ENCODE measurements at places on chromosomes 3 and 15.

- peaks cover 24% of the 10 kb centered on the region for H3K36me3 ChIP-seq
- DNase-seq = no peak
- no peak overlapping the region for H3K4me3 ChIP-seq
- H3K27me3 ChIP-seq = no peaks in the 10 kb centered on the region
- H3K27ac ChIP-seq = peak overlapping the region; percentile 3
These were observed 20.0 kb downstream of the ARIH2 start for GRCh38 chr3:48938689-48939088.

GRCh38 chr15:96066126-96066525, 264.4 kb upstream of the NR2F2 start:
- no peak for DNase-seq
- no peaks in the 10 kb centered on the region for H3K27me3 ChIP-seq
- H3K27ac ChIP-seq = no peak overlapping the region
- H3K4me3 ChIP-seq = no peak overlapping the region
- H3K36me3 ChIP-seq = no peaks in the 10 kb centered on the region
- H3K4me1 ChIP-seq = peaks cover 9% of the 10 kb centered on the region

- H3K27ac ChIP-seq = no peak overlapping the region
- H3K4me3 ChIP-seq = no peak overlapping the region
- DNase-seq = no peak
- no peaks in the 10 kb centered on the region for H3K36me3 ChIP-seq
- no peaks in the 10 kb centered on the region for H3K27me3 ChIP-seq
These were observed 5.9 kb upstream of the C15orf39 start for GRCh38 chr15:75195766-75196241.

DNA sequence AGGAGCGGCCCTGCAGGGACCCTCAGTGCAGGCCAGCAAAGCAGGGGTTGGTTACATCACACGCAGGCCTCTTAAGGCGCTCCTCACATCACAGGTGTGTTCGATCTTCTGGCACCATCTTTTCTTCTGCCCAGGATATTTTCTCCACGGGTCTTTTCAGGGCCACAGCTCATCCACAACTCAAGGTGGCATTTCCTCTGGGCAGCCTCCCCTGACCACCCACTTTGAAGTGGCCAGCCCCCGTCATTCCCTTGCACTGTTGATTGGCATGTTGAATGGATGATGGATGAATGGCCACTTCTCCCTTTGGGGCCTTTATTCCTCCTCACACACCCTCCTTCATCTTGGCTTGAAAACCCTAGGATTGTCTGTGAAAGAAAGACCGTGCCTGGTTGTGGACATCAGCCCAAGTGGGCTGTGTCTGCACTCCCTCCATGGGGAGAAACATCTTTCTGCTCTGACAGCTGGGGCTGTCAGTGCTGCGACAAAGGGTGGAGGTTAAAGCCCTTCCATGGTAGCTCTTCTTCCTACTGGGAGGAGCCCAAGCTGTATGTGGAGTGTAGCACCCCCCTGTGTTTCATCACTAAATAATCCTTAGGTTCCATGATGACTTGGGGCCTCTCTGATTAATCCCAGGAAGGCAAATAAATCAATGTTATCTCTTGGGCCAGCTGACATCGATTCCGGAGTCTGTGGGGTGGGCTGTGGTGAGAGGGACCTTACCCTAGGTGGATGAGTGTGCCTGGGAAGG, 102.5 kb downstream of the EPHB1 start:
- H3K27me3 ChIP-seq = no peaks in the 10 kb centered on the region
- no peak overlapping the region for H3K4me3 ChIP-seq
- H3K36me3 ChIP-seq = no peaks in the 10 kb centered on the region
- no peak overlapping the region for H3K27ac ChIP-seq
- DNase-seq = no peak

DNA sequence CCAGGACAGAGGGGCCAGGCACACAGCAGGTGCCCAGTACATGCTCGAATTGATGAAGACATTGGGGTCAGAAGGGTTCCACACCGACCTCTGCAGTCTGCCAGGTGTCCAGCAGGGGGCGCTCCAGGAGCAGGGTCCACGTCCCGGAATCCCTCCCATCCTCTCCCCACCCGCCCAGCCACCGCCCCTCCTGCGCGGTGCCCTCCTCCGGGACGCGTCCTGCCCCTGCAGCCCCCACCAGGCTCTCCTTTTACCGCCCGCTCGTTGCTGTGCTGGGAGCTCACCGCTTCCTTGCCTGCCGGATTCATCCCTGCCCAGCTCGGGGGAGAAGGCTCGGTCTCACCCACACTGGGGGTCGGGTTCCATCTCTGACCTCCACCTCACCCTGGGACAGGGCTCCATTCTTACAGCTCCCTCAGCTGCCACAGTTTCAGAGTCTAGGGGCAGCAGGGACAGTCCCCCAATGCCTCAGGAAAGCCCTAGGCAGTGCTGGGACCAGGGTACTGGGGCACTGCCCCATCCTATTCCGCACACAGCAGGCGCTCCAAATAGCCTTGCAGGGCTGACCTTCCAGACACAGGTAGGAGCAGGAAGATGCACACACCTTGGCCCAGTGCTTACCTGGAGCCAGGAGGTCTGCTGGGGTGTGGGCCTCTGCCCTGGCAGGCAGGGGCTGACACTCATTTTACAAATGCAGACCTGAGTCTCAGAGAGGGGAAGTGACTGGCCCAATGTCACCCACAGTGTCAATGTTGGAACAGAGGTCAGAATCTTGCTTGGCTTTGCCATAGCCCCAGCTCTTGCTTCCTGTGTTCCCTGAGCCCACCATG, 31.0 kb downstream of the GRIP2 start:
- H3K4me1 ChIP-seq = no peaks in the 10 kb centered on the region
- DNase-seq = peak; percentile 80

DNA sequence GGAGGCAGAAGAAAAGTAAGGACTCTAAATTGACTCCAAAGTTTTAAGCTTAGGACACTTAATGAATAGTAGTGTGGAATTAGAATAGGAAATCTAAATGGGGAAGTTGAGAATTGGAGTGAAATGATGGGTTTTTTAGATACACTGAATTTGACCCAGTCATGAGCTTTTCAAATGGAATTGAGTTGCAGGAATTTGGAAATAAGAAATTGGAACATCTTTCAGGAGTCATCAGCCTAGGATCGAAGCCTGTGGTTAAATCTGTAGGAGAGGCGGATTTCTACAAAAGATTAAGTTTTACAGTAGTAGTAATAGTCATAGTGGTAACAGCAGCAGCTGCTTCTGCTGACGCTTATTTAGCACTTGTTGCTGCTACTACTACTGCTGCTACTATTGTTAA, 129.0 kb upstream of the LRRFIP2 start:
- no peaks in the 10 kb centered on the region for H3K27me3 ChIP-seq
- no peak for DNase-seq
- no peak overlapping the region for H3K27ac ChIP-seq
- peaks cover 38% of the 10 kb centered on the region for H3K36me3 ChIP-seq
- H3K4me1 ChIP-seq = no peaks in the 10 kb centered on the region

DNA sequence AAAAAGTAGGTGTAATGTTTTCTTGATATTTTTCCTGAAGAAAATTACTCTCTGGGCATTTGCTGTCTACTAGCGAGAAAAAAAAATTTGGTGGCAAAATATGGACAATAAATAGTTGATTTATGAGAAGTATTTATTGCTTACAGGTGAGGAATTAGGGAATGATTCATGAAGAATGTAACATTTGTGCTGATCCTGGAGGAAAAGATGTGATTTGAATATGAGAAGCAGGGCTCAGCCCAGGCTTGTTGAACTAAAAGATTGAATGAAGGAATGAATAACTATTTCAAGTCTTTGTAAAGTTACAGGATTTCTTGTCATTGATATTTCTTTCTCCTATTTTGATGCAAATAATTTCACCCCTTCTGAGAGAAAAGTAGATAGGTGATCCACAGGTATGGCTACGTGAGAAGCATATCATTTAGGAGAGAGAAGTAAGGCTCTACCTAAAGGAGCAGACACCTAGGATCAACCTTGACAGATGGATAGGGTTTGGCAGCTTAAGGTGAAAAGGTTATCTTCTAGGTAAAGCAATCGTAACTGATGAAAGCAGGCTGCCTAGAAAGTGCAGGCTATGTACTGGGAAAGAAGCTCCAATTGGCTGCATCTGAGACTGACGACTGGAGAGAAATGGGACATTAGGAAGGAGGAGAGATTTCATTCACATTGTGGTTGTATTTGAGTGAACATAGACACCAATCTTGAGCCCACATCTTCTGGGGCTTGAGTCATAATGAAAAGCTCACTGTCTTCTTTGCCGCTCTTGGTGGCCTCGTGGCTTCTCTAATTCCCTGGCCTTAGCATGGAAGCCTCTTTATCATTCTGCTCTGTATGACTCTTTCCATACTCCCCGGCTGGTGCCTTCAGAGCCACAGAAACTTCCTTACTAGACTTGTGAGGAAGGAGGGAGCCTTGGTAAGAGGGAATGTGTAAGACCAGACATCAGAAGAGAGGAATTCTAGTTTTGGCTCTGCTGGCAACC, 106.5 kb downstream of the P3H2 start:
- peaks cover 51% of the 10 kb centered on the region for H3K4me1 ChIP-seq
- H3K27ac ChIP-seq = no peak overlapping the region
- H3K36me3 ChIP-seq = no peaks in the 10 kb centered on the region
- H3K27me3 ChIP-seq = no peaks in the 10 kb centered on the region
- H3K4me3 ChIP-seq = no peak overlapping the region

DNA sequence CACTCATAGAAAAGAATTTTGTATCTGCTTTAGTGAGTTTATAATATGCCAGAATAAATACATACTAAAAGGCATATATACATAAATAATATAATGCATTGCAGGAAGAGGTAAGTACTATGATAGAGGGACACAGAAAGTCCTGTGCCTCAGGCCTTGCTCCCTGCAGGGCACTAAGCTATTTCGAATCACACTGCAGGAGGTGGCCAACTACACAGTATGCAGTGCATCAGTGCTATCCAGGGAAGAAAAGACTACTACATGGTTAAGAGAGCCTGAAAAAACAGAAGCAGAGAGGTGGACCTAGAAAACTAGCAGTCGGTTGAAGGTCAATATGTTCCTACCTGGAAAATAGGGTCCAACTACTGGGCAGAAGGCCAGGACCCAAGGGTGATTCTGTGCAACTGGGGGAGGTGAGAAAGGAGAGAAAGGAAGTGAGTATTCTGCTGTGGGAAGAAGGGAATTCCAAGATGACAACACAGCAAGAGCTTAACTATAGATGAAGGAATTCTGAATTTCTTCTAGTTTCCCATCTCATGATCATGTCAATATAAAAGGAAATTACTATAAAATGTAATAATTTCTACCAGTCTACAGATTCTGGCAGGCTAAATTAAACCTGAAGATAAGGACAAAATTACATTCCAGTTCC, 218.0 kb downstream of the ZBTB20 start:
- no peak overlapping the region for H3K4me3 ChIP-seq
- H3K4me1 ChIP-seq = no peaks in the 10 kb centered on the region
- DNase-seq = no peak
- H3K27me3 ChIP-seq = no peaks in the 10 kb centered on the region

- H3K27ac ChIP-seq = no peak overlapping the region
- DNase-seq = no peak
- H3K4me3 ChIP-seq = no peak overlapping the region
- peaks cover 7% of the 10 kb centered on the region for H3K4me1 ChIP-seq
- H3K27me3 ChIP-seq = no peaks in the 10 kb centered on the region
These were observed 82.6 kb downstream of the MLH1 start for GRCh38 chr3:37075955-37076354.

DNA sequence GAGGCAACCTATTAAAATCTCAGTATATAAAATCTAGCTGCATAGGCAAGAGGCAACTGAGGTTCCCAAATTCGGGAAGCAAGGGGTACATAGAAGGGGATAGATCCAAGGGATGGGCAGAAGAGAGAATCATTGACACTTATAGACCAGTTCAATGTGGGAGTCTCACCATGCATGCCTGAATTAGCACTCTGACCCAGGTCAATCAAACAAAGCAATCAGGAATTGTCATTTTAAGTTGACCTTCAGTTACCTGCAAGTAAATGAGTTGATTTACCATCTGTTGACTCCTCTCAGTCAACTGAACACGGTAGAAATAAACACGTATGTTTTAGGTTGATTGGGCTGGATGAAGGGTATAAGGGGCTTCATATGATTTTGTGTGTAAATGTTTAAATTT, 33.4 kb upstream of the PIAS1 start:
- DNase-seq = no peak
- H3K27ac ChIP-seq = no peak overlapping the region
- H3K4me3 ChIP-seq = no peak overlapping the region
- H3K27me3 ChIP-seq = no peaks in the 10 kb centered on the region

- no peaks in the 10 kb centered on the region for H3K27me3 ChIP-seq
- H3K36me3 ChIP-seq = peaks cover 38% of the 10 kb centered on the region
- H3K4me3 ChIP-seq = no peak overlapping the region
- H3K27ac ChIP-seq = no peak overlapping the region
- DNase-seq = no peak
These were observed 44.6 kb downstream of the SEMA3G start for GRCh38 chr3:52400275-52400793.

Data from PC-3 (cell line).